ENCODE measurements at places on chromosomes 4 and X. TPM values are rescaled to one million over a fixed set of nuclear protein-coding genes. Genes with fewer than 3 reads are reported as not detected.
A peak's percentile ranks its signal among the peaks of the same experiment; 100 is the strongest.

GRCh38 chr4:3529363-3529762, 2.9 kb downstream of the LRPAP1 start:
- H3K27me3 ChIP-seq: no peaks in the 10 kb centered on the region
- H3K4me3 ChIP-seq: no peak overlapping the region
- DNase-seq: no peak
- peaks cover 13% of the 10 kb centered on the region for H3K4me1 ChIP-seq
- H3K27ac ChIP-seq: no peak overlapping the region

GRCh38 chrX:8140986-8141744, 29.9 kb downstream of the VCX2 start:
- no peaks in the 10 kb centered on the region for H3K36me3 ChIP-seq
- H3K4me1 ChIP-seq: no peaks in the 10 kb centered on the region
- no peak overlapping the region for H3K27ac ChIP-seq
- no peaks in the 10 kb centered on the region for H3K27me3 ChIP-seq
- no peak for DNase-seq

GRCh38 chr4:153464068-153464467, 2.1 kb upstream of the TMEM131L start:
- peaks cover 13% of the 10 kb centered on the region for H3K4me1 ChIP-seq
- no peak for DNase-seq
- no peak overlapping the region for H3K4me3 ChIP-seq
- no peaks in the 10 kb centered on the region for H3K27me3 ChIP-seq
- no peaks in the 10 kb centered on the region for H3K36me3 ChIP-seq

- H3K4me1 ChIP-seq: no peaks in the 10 kb centered on the region
- H3K27ac ChIP-seq: no peak overlapping the region
- DNase-seq: no peak
- no peaks in the 10 kb centered on the region for H3K36me3 ChIP-seq
- no peak overlapping the region for H3K4me3 ChIP-seq
These were observed 248.1 kb downstream of the EVC2 start for GRCh38 chr4:5460106-5460801.

DNA sequence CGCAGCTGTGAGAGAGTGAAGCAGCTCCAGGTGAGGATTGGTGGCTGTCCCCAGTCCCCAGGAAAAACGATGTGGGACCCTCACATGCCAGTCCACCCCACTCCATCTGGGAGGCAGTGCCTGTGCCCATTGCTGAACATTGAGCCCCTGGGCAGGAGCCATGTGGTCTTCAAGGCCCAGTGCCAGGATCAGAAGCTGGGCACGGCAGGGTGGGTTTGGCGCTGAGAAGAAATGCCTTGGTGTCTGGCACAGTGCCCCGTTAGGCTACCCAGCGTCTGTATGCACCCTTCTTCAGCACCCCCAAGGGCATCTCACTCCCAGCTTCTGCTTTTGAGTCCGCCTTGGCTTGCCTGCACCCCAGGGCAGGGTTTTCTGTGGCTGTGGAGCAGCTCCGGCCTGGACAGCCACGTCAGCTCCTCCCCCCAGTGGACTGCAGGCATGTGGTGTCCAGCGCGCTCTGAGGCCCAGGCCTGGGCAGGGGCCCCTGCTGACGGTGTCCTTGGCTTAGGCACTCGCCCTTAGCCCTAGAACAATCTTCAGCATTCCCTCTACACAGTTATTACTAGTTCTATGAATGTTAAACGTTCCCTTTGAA, 28.6 kb downstream of the RGS12 start:
- H3K36me3 ChIP-seq: no peaks in the 10 kb centered on the region
- no peak for DNase-seq
- no peaks in the 10 kb centered on the region for H3K27me3 ChIP-seq
- H3K27ac ChIP-seq: no peak overlapping the region

DNA sequence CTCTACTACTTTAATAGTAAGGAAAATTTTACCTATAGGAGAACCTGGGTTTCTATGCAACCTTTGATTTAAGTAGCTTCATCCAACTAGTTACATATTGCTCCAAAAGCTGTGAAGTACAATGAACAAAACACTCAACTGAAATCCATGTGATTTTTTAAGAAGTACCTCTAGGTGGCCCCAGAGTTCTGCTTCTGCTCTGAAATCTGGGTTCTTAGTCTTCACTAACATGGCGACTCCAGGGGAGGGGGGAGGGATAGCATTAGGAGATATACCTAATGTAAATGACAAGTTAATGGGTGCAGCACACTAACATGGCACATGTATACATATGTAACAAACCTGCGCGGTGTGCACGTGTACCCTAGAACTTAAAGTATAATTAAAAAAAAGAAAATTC, 73.4 kb upstream of the MAGEB2 start:
- H3K4me1 ChIP-seq: no peaks in the 10 kb centered on the region
- H3K27me3 ChIP-seq: no peaks in the 10 kb centered on the region
- H3K4me3 ChIP-seq: no peak overlapping the region
- H3K36me3 ChIP-seq: no peaks in the 10 kb centered on the region
- H3K27ac ChIP-seq: no peak overlapping the region

GRCh38 chr4:111213531-111213930, 590.7 kb upstream of the PITX2 start:
- no peaks in the 10 kb centered on the region for H3K27me3 ChIP-seq
- no peak for DNase-seq
- H3K4me1 ChIP-seq: no peaks in the 10 kb centered on the region
- H3K27ac ChIP-seq: no peak overlapping the region

DNA sequence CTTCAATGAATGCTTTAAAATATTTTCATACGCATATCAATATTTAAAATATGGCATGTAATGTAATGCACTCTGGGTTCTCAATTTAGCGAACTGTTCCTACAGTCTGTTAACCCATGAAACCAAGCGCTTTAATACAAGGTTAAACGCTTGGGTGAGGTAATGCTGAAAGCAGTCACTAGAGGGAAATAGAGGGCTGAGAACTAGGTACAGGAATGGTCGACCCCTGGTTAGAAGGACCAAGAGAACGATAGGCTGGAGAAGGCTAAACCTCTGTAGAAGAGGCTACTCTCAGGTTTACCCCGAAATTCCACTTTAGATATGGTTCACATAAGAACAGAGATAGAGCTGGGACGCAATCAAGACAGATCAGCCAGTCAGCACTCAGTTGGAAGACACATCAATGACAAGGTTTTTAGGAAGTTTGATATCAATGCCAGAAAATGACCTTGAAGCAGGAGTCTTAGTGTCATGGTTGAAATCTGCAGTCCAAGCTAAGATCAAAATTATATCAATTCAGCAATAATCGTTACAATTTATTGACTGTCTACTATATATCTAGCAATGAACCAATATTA, 26.9 kb downstream of the ARSJ start:
- H3K4me3 ChIP-seq: no peak overlapping the region
- peak; percentile 12 for DNase-seq
- no peak overlapping the region for H3K27ac ChIP-seq
- H3K36me3 ChIP-seq: no peaks in the 10 kb centered on the region
- no peaks in the 10 kb centered on the region for H3K27me3 ChIP-seq

GRCh38 chrX:153464116-153464515, 6.3 kb downstream of the HAUS7 start:
- DNase-seq: no peak
- no peak overlapping the region for H3K27ac ChIP-seq
- H3K36me3 ChIP-seq: no peaks in the 10 kb centered on the region
- no peak overlapping the region for H3K4me3 ChIP-seq
- H3K4me1 ChIP-seq: no peaks in the 10 kb centered on the region

DNA sequence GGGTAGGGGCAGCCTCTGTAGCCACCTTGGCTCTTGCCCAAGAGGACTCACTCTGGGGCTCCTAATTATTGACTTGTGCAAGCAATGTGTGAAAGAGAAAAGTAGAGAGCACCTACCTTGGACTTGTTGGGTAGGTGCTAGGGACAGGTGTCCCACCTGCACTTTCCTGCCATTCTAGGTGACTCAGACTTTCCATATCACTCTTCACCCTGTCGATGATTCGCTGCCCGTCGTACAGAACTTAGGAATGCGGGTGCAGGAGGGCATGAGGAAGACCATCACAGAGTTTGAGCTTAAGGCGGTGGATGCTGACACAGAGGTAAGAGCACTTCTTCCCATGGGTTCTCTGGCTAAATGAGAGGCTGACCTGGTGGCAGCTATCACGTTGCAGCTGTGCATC, 87.3 kb upstream of the ANXA3 start:
- H3K27ac ChIP-seq: no peak overlapping the region
- no peak overlapping the region for H3K4me3 ChIP-seq
- H3K36me3 ChIP-seq: no peaks in the 10 kb centered on the region
- no peaks in the 10 kb centered on the region for H3K27me3 ChIP-seq
- no peak for DNase-seq

DNA sequence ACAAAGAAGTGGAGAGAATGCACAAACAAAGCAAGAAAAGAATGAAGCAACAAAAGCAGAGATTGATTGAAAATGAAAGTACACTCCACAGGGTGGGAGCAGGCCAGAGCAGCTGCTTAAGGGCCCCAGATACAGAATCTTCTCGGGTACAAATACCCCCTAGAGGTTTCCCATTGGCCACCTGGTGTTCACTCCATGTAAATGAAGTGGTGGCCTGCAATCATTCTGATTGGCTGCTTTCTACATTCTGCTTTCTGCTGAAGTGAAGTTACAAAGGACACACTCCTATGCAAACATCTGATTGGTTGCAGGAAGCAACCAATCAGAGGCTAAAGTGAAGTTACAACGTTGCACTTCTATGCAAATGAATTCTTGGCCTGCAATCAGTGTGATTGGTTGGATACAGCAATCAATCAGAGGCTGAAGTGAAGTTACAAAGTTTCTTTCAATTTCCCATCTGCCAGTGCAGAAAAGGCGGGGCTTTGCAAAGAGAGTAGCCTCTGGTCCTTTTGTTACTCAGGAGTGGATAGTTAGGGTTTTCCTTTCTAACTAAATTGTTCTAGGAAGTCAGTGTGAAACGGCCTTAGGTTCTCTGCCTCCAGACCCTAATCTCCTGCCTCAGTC, 19.0 kb upstream of the GPC4 start:
- DNase-seq: no peak
- no peak overlapping the region for H3K4me3 ChIP-seq

DNA sequence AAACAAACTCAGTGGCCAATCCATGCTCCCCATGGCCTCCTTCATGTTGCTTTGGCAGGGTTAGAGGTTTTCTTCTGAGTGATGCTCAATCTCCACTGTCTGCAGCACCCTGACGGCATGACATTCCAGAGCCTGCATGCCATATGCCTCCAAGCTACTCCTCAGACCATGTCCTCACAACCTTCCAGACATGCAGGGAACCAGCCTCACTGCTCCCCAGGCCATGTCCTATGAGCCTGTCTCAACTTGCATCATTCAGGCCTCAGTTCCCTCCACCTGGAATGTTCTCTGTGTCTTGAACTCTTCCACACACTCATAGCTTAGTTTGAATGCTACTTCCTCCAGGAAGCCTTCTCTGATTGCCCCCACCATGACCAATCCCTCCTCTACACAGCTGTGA, 18.8 kb downstream of the PROM1 start:
- DNase-seq: no peak
- no peaks in the 10 kb centered on the region for H3K27me3 ChIP-seq
- H3K27ac ChIP-seq: no peak overlapping the region
- H3K4me3 ChIP-seq: no peak overlapping the region
- no peaks in the 10 kb centered on the region for H3K36me3 ChIP-seq

GRCh38 chrX:118506805-118507480, 11.3 kb downstream of the DOCK11 start:
- no peak overlapping the region for H3K27ac ChIP-seq
- H3K4me3 ChIP-seq: no peak overlapping the region
- DNase-seq: no peak
- H3K4me1 ChIP-seq: peaks cover 3% of the 10 kb centered on the region
- no peaks in the 10 kb centered on the region for H3K36me3 ChIP-seq
- H3K27me3 ChIP-seq: no peaks in the 10 kb centered on the region

- peaks cover 18% of the 10 kb centered on the region for H3K4me1 ChIP-seq
- no peaks in the 10 kb centered on the region for H3K36me3 ChIP-seq
- peak; percentile 83 for DNase-seq
- no peaks in the 10 kb centered on the region for H3K27me3 ChIP-seq
- H3K27ac ChIP-seq: no peak overlapping the region
These were observed 203.4 kb downstream of the MAML3 start for GRCh38 chr4:139950568-139950967.

- no peak for DNase-seq
- H3K27me3 ChIP-seq: no peaks in the 10 kb centered on the region
- peaks cover 15% of the 10 kb centered on the region for H3K36me3 ChIP-seq
- no peak overlapping the region for H3K27ac ChIP-seq
- no peak overlapping the region for H3K4me3 ChIP-seq
- H3K4me1 ChIP-seq: no peaks in the 10 kb centered on the region
These were observed 57.6 kb downstream of the RFC1 start for GRCh38 chr4:39308611-39309010.

GRCh38 chr4:7234355-7235029, 42.2 kb downstream of the SORCS2 start:
- H3K27me3 ChIP-seq: no peaks in the 10 kb centered on the region
- H3K27ac ChIP-seq: no peak overlapping the region
- no peak overlapping the region for H3K4me3 ChIP-seq
- no peaks in the 10 kb centered on the region for H3K36me3 ChIP-seq

GRCh38 chr4:70179811-70180210, 15.7 kb upstream of the ODAM start:
- no peak overlapping the region for H3K4me3 ChIP-seq
- H3K27ac ChIP-seq: no peak overlapping the region
- H3K4me1 ChIP-seq: no peaks in the 10 kb centered on the region
- DNase-seq: no peak

DNA sequence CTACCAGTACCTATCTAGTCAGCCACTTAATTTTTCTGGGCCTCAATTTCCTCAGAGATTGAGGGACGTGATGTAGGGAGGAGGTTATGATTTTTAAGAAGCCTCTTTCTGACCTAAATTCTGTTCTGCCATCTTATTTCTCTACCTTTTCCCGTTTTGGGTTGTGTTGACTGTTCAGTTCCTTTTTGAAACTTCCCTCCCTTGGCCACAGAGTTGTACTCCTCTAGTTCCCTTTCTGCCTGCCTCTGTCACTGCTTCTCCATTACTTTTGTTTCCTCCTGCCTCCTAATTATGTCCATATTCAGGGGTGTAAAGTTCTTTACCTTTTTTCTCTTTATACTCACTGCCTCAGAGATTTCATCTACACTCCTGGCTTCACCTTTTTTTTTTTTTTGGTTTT, 25.4 kb downstream of the CLCN5 start:
- H3K4me1 ChIP-seq: no peaks in the 10 kb centered on the region
- H3K27ac ChIP-seq: no peak overlapping the region
- no peaks in the 10 kb centered on the region for H3K36me3 ChIP-seq
- no peak for DNase-seq

DNA sequence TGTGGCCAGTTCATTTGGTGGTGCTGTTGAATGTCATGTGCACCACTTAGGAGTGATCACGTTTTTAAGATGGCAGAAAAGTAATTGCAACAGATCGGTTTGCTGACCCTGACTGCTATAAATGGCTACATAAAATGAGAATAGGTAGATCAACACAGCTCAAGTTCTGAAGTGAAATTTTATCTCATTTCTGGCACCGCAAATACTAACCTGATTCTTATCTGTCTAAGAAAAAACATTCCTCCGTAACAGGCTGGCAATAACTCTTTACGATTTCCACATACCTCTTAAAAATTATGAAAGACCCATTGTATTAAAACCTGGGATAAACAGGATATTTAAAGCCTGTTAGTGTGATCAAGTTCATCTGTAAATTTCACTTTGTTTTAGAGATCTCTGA, 387.5 kb downstream of the PDGFC start:
- no peak overlapping the region for H3K4me3 ChIP-seq
- no peaks in the 10 kb centered on the region for H3K4me1 ChIP-seq
- no peaks in the 10 kb centered on the region for H3K36me3 ChIP-seq
- no peak overlapping the region for H3K27ac ChIP-seq

CFI gene
- 0.32 TPM for total RNA-seq

NUDT10 gene
- not detected for total RNA-seq

DAPP1 gene
- 46.5 TPM for total RNA-seq

FSTL5 gene
- total RNA-seq: 0.28 TPM

XK gene
- total RNA-seq: not detected

ARHGAP36 gene
- not detected for total RNA-seq

CXCL8 gene
- total RNA-seq: 0.43 TPM

FTSJ1 gene
- total RNA-seq: 57.4 TPM

Measured in GM12878 (cell line).